ENCODE measurements at places on chromosomes 1 and 21.

DNA sequence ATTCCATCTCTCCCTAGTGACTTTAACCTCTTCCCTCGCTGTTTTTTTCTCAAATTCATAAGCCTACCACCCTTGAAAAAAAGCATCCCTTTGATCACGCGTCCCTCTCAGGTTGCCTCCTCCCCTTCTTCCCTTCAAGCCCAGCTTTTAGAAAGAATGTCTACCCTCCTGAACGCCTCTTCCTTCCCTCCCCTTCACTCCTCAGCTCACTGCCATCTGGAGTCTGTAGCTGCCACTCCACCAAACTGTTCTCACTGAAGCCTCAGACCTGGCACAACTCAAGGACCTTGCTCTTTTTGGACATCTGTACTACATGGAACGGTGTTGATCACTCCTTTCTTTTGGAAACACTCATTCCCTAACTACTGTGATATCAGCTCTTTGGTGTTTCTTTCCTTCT, 80.6 kb downstream of the SLC25A24 start:
- DNase-seq = no peak

DNA sequence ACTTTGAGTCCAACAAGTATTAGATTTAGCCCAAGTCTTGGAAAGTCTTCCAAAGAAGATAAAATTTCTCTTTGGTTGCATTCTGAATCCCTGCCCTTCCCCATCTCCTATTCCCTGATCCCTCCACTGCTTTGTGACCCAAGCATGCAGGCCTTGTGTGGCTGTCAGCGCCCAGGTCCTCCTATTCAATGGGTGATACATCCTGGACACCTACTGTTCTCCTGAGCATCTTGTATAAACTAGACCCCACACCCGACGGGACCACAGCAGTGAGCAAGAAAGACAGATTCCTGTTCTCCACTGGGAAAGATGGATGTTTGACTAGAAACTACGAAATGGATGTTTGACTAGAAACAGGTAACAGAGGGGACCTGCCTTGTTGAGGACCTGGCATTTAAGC, 136.6 kb downstream of the KIF26B start:
- no peak for DNase-seq

- no peak for DNase-seq
These were observed 58.8 kb upstream of the ZNF644 start for GRCh38 chr1:91080650-91081049.

- DNase-seq = no peak
These were observed 3.6 kb upstream of the SPATC1L start for GRCh38 chr21:46187814-46188213.

- DNase-seq = no peak
These were observed 4.4 kb upstream of the XPR1 start for GRCh38 chr1:180627411-180627810.

- DNase-seq = peak; percentile 77
These were observed 46.8 kb upstream of the A3GALT2 start for GRCh38 chr1:33367485-33368405.

- no peak for DNase-seq
These were observed 2.3 kb upstream of the HMGCS2 start for GRCh38 chr1:119771016-119771415.

- no peak for DNase-seq
These were observed 15.9 kb downstream of the MCM3AP start for GRCh38 chr21:46269466-46269865.

DNA sequence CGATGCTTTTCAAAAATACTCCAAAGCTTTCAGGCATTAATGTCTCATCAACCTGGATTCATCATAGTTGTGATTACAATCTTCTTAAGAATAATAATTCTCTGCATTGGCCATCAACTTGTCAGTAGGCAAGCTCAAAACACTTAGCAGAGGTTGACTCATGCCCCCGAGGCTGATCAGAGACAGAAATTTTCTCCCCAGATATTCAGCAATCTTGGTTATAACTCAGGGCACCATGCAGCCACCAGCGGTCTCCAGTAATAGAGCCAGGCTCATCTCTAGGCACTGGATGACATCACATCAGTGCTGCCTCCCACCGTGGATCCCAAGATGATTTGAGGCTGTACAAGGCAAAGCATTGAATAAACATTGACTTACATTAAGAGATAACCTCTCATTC, 14.3 kb upstream of the IFFO2 start:
- no peak for DNase-seq

- no peak for DNase-seq
These were observed 240.9 kb downstream of the KCTD3 start for GRCh38 chr1:215807911-215808436.

DNA sequence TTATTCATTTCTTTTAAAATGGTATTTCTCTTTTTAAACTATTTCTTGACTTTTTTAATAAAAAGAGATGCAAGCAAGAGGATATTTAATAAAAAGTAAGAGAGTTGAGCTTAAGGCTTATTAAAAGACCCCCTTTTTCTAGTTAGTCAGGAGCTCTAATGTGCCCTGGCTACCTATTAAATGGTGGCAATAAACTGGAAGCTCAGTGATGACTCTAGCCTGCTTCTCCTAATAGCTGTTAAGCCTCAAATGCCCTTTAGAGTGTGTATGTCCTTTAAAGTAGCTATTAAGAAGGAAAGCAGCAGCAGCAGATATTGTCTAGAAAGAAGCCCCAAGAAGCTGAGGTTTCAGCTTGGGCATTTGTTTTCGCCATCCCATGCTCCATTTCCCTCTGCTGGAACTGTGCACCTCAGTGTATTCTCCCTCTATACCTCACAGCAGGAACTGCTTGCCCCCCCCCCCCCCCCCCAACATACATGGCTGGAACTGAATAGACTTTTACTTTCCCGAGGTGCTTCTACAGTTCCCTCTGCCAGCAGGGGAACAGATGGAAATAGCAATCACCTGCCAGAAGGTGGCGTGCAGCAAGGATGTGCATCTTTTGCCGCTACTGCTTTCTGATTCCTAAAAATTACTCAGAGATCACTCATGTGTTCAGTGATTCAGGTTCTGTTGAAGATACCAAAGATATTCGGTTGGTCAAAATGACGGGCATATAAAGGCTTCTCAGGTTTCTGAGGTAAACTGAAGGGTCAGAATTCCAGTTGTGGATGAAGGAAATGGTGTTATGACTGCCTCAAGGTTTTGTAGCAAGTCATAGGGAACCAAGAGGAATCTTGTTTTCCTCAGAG, 2.5 kb downstream of the RGS4 start:
- peak; percentile 76 for DNase-seq

- no peak for DNase-seq
These were observed 1.6 kb downstream of the MFAP2 start for GRCh38 chr1:16978567-16979474.

GRCh38 chr1:56146449-56146848, 432.9 kb downstream of the PLPP3 start:
- no peak for DNase-seq

DNA sequence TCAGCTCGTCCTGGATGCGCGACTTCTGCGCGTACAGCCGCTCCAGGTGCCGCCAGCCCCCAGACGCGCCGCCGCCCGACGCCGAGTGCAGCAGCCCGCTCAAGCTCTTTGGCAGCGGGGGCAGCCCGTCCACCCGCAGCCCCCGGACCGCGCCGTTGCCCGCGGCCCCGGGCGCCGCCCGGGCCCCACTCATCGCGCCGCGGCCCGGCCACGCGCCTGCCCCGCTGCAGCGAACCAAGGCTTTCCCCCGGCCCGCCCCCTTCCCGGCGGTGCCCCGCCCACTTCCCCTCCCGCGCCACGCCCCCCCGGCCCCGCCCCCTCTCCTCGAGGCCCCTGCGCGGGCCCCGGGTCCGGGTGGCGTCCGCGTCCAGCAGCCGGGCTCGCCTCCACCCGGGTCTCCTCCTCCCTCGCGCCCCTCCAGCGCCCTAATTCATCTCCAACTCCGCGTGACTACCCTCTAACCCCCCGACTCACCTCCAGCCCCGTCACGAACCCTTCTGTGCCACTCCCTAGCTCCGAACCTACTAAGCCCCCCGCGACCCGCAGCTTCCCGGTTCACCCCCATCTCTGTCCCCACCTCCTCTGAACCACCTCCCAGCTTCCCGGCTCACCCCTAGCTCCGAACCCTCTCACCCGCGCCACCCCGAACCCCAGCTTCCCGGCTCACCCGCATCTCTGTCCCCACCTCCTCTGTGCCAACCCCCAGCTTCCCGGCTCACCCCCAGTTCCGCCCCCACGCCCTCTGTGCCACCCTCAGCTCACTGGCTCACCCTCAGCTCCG, at the start of gene FAM89A:
TSS of gene FAM89A (minus strand) at position 236 of the 781 bp plus-strand sequence. CDS start at position 193, 43 bp downstream.
- DNase-seq = peak; percentile 16

DNA sequence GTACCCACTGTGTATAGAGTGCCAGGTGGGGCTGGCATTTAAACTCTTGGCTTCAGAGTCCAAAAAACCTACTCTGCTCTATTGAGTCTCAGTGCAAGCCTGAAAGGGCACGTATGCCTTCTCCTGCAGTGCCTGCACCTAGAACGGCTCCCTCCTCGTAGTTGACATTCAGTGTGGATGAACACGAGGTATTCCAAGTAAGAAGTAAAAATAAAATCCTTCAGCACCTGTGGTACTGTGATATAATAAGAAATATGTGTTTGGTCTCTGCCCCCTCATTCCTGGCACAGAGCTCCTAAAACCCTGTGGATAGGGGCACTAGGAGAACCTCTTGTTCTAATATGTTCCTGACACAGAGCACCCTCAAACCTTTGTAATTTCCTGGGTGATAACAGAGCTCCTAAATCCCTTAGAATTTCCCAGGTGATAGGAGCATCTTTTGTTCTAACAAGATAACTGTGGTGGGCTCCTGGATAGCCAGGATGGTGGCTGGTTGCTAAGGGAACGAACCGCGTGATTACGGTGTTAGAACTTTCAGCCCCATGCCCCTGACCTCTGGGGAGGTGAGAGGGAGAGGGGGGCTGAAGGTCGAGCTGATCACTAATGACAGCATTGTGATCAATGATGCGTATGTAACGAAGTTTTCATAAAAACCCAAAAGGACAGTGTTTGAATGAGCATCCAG, 16.8 kb downstream of the UCK2 start:
- DNase-seq = no peak

GRCh38 chr1:20325407-20325843, 34.8 kb downstream of the VWA5B1 start:
- no peak for DNase-seq

DNA sequence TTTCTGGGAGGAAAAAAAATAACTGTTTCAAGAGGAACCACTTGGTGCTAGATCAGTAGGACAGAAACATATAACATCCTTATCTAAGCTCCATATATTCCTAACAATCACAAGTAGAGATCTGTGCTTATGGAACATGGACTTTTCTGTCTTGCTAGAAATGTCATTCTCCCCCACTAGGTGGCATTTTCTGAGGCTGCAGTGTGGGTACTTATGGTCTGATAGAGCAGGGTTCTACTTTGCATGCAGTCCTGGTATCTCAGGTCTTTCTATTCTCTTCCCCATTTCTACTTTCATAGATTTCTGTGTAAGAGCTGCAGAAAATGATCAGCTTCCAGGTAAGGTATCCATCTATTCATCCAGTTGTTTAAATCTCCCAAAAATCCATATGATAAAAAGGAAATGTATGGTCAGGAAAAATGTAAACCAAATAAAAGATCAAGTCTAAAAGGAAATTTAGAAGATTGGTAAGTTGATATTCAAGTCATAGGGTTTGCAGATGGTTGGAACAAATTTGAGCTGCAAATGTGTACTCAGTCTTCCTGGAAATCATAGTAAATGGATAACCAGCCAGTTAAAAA, 1.5 kb downstream of the ZNF684 start:
- DNase-seq = peak; percentile 18
